ENCODE measurements at places on chromosomes 16 and 17. TPM values are rescaled to one million over a fixed set of nuclear protein-coding genes. Genes with fewer than 3 reads are reported as not detected.

GRCh38 chr16:2328428-2328827 lies 12.1 kb downstream of the ABCA3 start:
- no peak for DNase-seq

- no peak for DNase-seq
These were observed 25.0 kb upstream of the TMEM97 start for GRCh38 chr17:28293994-28294393.

The METTL2A gene
- 22.0 TPM for total RNA-seq

DNA sequence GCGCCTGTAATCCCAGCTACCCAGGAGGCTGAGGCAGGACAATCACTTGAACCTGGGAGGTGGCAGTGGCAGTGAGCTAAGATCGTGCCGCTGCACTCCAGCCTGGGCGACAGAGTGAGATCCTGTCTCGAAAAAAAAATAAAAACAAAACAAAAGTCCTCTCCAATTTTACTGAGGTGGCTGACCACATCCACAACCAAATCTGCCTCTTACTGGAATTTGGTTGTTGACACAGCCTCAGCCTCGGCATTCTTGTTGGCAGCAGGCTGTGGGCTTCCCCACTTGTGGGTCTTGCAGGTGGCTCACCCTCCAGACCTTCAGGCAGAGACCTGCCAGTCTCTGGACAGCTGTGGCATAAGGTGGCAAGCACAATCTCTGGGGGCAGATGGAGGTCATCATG lies 15.6 kb downstream of the B4GALNT2 start:
- no peak for DNase-seq

- DNase-seq: no peak
These were observed 2.3 kb downstream of the SHISA9 start for GRCh38 chr16:12903407-12904328.

GRCh38 chr17:57352665-57353175 lies 96.4 kb downstream of the MSI2 start:
- DNase-seq: no peak

DNA sequence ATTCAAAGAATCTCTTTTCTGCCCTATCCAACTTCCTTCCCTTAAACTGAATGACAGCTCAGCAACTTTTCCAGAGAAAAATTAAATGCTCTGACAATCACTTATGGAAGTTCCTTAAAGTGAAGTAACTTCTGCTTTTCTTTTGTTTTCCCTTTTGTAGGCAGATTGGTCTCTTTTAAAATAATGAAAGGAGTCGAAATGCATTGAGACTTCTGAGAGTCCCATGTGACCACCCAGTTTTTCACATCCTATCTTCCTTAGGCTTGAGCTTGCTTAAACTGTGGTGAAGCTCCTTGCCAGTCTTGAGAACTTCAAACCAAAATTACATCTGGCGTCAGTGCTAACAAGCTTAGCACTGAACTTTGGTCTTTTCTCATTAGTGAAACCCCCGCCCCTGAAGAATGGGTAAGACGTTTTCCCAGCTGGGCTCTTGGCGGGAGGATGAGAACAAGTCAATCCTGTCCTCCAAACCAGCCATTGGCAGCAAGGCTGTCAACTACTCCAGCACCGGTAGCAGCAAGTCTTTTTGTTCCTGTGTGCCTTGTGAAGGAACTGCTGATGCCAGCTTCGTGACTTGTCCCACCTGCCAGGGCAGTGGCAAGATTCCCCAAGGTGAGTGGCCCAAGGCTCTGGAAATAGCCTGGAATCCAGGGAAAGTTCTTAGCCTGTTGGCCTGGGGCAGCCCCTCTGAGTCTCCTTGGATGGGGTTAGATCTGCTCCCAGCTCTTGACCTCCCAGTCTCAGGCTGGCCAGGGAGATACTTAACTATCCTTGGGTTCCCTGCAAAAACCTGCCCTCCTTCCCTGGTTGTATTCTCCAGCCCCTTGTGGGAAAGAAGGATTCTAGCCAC lies 1.2 kb downstream of the TMEM106A start:
- no peak for DNase-seq

The HIGD1B gene
- total RNA-seq: not detected
